ENCODE measurements at places on chromosomes 16 and 17.

GRCh38 chr16:466651-467050 lies 41.2 kb downstream of the RAB11FIP3 start:
- DNase-seq = no peak

- no peak for DNase-seq
These were observed 59.6 kb upstream of the ADCY9 start for GRCh38 chr16:4175849-4176248.

DNA sequence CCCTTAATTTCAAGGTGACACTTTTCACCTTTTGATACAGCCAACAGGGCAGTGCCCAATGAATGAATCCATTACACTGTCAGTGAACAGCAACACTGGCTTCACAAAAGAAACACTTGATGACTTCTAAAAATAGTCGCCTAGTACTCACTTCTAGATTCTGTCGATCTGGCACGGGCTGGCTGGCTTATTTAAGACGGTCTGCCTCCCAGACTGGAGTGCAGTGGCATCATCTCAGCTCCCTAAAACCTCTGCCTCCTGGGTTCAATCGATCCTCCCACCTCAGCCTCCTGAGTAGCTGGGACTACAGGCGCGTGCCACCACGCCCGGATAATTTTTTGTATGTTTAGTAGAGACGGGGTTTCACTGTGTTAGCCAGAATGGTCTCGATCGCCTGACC lies 1.9 kb downstream of the NDUFAB1 start:
- no peak for DNase-seq

- peak; percentile 37 for DNase-seq
These were observed 6.9 kb downstream of the USP6 start for GRCh38 chr17:5122586-5123342.

- DNase-seq = no peak
These were observed 33.0 kb downstream of the ANKFN1 start for GRCh38 chr17:56186222-56186786.

GRCh38 chr16:56835320-56835719 lies 29.7 kb upstream of the SLC12A3 start:
- DNase-seq = no peak

GRCh38 chr16:66434619-66435430 lies 7.7 kb downstream of the BEAN1 start:
- peak; percentile 56 for DNase-seq

DNA sequence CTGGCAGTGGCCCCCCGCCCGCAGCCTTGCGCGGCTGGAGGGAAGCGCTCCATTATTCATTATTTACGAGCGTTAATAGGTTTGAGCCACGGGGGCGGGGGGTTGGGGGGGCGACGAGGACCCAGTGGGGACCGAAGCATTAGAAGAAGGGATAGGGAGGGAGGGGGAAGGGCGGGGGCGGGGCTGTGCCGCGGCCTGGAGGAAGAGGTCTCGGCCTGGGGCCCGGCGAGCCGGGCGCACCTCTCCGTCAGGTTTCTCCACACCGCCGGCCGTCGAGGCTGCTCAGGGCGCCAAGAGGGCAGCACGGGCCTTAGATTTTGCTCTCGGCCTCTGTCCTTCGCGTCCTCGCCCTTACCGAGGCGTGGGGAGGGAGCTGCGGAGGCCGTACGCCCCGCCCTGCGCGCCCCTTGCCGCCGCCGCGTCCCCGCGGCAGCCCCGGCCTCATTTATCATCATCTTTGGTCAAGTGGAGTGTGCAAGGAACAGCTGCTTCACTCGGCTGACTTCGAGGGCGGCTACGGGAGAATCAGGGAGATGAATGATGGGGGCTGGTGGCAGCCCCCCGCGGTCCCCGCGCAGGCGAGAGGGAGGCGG lies 54.2 kb downstream of the SREBF1 start:
- peak; percentile 47 for DNase-seq

GRCh38 chr16:19809121-19809635 lies 75.5 kb downstream of the GPRC5B start:
- no peak for DNase-seq

GRCh38 chr16:81443688-81444447 lies 740 bp upstream of the CMIP start:
- peak; percentile 32 for DNase-seq

GRCh38 chr17:64205804-64206203 lies 57.3 kb downstream of the TEX2 start:
- DNase-seq = no peak

GRCh38 chr17:79923974-79924638 lies 84.9 kb upstream of the CBX4 start:
- DNase-seq = peak; percentile 82

GRCh38 chr17:67411397-67411796 lies 34.3 kb downstream of the PITPNC1 start:
- no peak for DNase-seq

GRCh38 chr16:11524098-11524760 lies 62.5 kb downstream of the LITAF start:
- no peak for DNase-seq

- no peak for DNase-seq
These were observed 6.8 kb downstream of the CIBAR2 start for GRCh38 chr16:85105475-85105874.
